Stimulated activated CD4-positive, alpha-beta T cell treated with anti-CD3 and anti-CD28 coated beads, TNF-alpha, amount 100 ng/mL, for 1 hour (primary cell): ENCODE measurements at places on chromosomes 4 and X.

GRCh38 chr4:109816894-109817293 lies 1.3 kb downstream of the GAR1 start:
- DNase-seq, result no peak

DNA sequence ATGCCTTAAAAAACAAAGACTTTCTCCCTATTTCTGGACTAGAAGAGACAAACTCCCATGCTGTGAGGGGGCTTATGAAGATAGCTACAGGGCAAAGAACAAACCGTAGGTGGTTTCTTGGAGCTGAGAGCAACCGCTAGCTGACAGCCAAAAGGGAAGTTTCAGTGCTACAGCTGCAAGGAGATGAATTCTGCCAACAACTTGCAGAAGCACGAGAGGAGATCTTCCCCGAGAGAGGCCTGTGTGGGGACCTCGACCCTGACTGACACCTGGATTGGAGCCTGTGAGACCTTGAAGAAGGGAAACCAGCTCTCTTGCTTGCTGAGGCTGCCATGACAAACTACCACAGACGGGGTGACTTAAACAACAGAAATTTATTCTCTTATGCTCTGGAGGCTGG lies 183.8 kb upstream of the VCX3A start:
- DNase-seq, result no peak

DNA sequence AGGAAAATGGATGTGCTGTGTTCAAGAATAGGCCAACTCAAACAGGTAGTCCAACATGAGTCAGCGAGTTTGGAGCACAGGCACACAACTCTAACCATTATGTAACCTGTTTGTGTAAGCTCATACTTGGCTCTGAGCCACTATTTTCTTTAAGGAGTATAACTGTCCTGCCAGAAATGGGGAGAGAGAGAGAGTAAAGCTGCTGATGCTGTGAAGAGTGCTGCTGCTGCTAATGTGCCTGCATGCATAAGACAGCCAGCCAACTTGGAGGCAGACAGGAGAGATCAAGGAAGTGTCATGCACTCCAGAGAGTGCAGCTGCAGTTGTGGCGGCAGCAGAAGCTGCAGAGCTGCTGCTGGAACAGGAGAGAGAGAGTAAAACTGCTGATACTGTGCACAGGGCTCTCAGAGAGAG lies 11.7 kb upstream of the STATH start:
- DNase-seq, result no peak

DNA sequence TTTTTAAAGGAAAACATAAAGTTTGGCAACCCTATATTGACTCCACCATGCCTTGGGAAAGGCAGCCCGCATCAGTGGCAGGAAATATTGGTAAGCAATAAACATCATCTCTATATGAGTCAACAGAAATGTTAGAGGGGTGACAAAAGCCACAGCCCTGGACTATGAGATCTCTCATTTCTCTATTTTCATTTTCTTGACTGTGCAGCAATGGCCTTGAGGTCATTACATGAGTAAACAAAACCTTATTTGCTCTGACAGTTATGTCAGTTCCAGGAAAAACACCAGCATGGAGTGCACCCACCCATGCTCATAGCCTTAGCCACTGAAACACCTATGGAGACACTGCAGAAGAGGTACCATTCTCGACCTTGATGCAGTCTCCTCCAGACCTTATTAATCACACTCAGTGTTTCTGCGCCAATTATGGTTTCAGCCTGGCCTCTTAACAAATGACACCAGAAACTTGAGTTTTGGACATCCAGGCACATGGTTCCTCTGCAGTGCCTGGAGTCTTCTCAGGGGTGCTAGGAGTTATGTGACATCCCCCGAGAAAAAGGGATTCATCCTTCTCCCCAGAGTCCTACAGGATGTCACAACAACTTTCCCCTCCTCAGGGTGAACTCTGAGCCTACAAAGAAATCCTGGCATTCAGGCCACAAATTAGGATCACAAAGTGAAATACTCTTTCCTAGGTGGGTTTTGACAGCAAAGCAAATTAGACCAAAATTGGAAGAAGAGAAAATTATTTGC lies 16.0 kb upstream of the HPGD start:
- no peak for DNase-seq

GRCh38 chrX:56314334-56314733 lies 82.2 kb downstream of the KLF8 start:
- no peak for DNase-seq

DNA sequence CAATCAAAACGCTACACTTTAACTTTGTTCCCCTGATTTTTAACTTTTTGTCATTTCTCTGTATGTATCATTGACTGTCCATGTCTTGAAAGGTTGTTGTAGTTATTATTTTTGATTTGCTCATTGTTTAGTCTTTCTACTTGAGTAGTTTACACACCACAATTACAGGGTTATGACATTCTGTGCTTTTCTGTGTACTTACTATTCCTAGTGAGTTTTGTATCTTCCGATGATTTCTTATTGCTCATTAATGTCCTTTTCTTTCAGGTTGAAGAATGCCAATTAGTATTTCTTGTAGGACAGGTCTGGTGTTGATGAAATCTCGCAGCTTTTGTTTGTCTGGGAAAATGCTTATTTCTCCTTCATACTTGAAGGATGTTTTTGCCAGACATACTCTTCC lies 89.2 kb upstream of the SH3RF1 start:
- DNase-seq, result no peak

DNA sequence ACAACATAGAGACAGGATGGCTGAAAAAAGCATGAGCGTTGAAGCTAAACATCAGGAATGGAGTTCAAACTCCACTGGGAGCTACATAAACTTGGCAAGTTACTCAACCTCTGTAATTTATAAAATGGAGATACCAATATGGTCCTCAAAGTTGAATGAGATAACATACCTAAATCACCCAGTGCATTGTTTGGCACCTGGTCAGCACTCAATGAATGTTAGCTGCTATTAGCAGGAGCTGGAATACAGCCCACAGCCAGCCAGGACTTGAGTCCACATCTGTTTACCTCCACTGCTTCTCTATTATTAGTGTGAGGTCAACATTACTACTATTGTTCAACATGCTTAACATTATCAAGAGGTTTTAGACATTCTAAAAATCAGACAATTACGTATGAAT lies 97.9 kb downstream of the NR3C2 start:
- DNase-seq, result no peak

DNA sequence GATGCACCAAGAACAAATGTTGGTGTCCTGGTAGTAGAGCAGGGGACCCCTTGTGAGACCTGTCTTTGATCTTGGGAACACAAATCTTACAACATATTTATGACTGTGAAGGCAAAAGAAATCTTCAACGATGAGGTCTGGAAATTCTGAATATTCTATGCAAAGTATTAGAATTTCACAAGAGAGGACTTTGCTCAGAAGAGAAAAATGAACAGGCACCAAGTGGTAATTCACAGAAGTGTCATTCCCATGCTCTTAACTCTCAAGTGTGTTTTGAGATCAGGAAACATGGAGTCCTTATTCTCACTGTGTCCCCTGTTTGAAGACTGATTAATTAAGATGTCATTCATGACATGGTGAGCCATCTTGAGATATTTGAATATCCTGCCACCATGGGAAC lies 52.5 kb downstream of the COQ2 start:
- DNase-seq, result no peak

- DNase-seq, result no peak
Measured at GRCh38 chr4:172951679-172952451, 216.7 kb upstream of the GALNT7 start.
